Activated naive CD8-positive, alpha-beta T cell treated with anti-CD3 and anti-CD28 coated beads, Interleukin-2, amount 10 ng/mL, durations not matched to agents 7 days and 5 days (primary cell): ENCODE measurements at places on chromosomes 6 and 20. TPM values are rescaled to one million over a fixed set of nuclear protein-coding genes. Genes with fewer than 3 reads are reported as not detected.

The SPATA25 gene
- total RNA-seq: 1.7 TPM

The PCIF1 gene
- total RNA-seq: 58.3 TPM

The EDN3 gene
- total RNA-seq: 0.39 TPM

The PPP1R3G gene
- total RNA-seq: 0.17 TPM

The NKX2-2 gene
- not detected for total RNA-seq

The ID4 gene
- not detected for total RNA-seq

The OTOR gene
- total RNA-seq: not detected

The ADGRB3 gene
- not detected for total RNA-seq

The NEDD9 gene
- 72.2 TPM for total RNA-seq

The HMGCLL1 gene
- total RNA-seq: not detected

The FRS3 gene
- total RNA-seq: 8.3 TPM

The SNPH gene
- total RNA-seq: 8.8 TPM

The EFCAB8 gene
- total RNA-seq: 0.47 TPM

The TMEM170B gene
- total RNA-seq: 1.6 TPM
